ENCODE measurements at places on chromosomes 5 and 9. TPM values are rescaled to one million over a fixed set of nuclear protein-coding genes. Genes with fewer than 3 reads are reported as not detected.

Gene CAMK2A
- total RNA-seq: not detected

Gene QRFP
- not detected for total RNA-seq

Gene SLC22A5
- 7.1 TPM for total RNA-seq

Gene RNF208
- not detected for total RNA-seq

Gene SLC46A2
- total RNA-seq: not detected

Gene OMD
- not detected for total RNA-seq

Gene BARHL1
- not detected for total RNA-seq

Gene UBAC1
- total RNA-seq: 38.5 TPM

Gene SLC34A1
- total RNA-seq: not detected

DNA sequence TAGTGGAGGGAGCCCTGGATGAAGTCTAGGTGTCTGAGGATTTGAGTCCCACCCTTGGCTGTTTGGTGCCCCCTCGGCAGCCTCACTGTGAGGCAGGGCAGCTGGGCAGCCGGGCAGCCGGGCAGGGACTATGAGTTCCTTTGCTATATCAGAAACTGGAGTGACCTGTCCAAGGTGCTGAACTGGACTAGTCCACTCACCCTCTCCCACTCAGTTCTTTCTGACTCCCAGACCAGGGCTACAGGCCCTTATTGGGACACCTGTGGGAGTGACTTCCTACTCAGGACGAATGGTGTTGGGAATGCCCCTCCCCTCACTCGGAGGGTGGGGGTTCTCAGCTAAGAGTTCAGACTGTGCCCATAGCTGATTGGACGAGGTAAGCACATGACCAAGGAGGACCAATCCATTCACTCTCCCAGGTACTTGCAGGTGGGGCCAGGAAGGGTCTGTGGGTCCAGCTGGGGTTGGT lies 34.1 kb upstream of the RAPGEF1 start:
- peak; percentile 29 for DNase-seq

DNA sequence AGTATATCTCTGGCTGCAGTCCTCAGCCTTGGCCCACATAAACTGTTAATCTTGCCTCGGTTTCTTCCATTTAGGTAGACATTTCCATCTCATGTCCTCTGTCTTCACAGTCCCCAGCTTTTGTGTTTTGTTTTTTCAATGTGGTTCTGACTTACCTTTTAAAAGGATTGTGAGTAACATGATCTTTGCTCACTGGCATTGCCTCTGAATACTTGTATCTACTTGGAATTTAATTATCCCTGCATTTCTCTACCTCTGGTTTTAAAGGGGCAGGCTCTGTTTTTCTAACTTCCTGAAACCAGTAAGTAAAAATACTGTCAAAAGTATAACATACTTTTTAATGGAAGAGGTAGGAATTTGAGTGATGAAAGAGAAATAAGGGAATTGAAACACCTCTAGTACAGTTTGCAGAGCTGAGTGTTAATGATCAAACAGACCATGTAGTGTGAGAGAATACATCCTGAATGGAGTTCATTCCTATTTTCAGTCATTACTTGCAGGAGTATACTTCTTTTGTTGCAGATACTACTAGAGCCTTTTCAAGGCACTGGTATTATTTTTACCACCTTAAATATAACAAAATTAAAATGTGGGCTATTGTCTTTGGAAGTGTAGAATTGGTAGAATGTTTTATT lies 62.6 kb downstream of the MTREX start:
- no peak for DNase-seq

GRCh38 chr5:56302027-56302426 lies 68.9 kb upstream of the ANKRD55 start:
- DNase-seq: no peak

DNA sequence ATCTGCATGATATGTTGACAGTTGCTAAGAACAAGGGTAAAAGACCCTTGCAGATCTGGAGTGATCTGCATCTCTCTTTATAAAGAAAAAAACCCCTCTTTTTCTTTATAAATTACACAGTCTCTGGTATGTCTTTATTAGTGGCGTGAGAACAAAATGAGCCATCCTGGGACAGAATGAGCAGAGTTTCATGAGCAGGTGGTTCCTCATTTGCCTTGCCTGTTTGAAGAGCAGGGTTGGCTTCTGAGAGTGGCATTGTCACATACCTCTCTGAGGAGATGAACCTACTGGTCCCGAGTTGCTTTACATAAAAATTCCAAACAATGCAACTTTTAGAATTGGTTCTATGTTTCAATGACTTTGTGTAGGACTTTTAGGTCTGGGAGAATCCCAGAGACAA lies 94.3 kb downstream of the INSYN2B start:
- DNase-seq: no peak

DNA sequence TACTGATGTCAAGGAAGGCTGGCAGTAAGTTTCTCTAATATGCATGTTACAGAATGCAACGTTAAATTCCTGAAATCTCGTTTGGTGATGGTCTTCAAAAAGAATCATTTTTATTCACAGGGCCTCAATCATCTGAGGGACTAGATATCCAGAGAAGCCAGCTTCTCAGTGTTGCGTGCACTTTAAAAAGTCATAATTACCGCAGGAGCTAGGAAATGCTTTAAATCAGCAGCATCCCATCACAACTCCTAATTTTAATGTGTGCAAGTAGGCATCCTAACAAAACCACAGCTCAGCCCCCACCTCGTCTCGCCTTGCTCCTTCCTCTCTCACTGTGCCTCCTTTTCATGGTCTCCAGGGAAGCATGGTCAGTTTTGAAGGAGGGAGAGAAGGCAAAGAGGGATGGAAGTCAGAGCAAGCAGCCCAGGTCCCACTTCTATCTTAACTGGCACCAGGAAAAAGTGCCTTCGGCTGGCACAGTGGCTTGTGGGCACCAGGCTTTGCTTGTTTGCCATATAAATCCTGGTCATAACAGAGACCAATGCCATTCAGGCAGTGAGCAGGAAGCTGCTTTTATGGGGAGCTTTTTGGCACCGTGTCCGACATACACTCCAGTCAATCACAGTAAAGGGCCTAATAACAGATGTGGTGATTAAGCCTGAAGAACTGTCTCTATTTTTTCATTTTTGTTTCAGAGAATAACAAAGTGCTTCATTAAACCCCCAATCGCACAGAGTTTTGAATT lies 21.4 kb downstream of the MEGF10 start:
- no peak for DNase-seq

DNA sequence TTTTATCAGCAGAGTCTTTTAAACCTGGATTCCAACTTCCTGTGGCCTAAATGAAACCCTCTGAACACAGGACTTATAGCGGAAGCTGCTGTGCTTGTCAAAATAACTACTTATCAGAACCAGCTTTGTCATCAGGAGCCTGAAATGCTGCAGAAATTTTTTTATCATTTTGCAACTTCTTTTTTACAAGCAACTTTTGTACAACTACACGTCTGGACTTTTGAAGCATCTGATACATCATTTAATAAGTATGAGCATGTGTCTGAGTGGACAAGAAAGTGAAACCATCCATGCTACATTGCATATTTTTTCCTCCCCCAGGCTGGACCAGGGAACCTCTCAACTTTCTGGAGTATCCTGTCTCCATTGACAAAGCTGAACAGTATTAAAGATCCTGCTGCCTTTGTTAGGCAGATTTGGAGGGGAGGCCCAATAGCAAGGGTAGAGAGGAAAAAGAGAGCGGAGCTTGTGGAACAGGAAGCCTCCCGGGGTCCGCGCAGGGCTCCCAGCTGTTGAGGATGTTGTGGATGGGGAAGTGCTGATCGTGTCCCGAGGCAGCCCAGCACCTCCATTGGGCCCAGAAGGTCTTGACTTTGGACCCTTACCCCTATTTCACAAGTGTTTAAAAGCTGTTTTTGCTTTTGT lies 196.6 kb downstream of the MSX2 start:
- DNase-seq: no peak

GRCh38 chr9:93731963-93732362 lies 155.6 kb downstream of the PHF2 start:
- DNase-seq: no peak

DNA sequence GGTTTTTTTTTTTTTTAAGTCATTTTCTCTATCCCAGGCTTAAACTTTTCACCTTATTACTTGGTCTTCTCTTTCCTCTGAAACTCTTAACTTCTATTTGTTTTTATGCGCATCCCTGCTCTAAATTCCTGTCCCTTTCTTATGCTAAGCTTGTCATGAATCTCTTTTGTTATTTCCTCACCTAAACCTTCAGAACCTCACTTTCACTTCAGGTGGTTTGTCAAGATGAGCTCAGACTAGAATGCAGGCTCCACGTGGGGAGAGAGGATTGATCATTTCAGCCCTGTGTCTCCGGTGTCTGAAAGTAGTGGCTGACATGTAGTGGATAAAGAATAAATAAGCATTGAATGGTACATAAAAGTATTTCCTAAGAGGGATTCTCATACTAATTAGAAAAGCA lies 63.6 kb downstream of the ANXA1 start:
- DNase-seq: no peak

DNA sequence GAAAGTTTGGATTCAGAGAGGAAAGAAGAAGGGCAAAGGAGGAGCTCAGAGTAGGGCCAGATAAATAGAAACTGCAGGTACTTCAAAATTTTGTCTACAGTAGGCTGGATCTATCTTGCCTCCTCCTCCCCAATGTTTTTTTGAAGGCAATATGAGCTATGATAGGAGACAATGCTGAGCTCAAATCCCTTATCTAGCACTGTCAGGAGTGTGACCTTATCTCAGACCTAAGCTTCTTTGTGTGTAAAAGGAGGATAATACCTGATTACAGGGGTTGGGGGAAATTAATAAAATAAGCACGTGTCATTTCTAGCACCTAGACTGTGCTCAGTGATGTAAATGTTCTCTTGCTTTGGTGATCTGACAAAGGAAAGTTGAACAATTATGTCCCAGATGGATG lies 137.8 kb upstream of the CD180 start:
- DNase-seq: no peak

DNA sequence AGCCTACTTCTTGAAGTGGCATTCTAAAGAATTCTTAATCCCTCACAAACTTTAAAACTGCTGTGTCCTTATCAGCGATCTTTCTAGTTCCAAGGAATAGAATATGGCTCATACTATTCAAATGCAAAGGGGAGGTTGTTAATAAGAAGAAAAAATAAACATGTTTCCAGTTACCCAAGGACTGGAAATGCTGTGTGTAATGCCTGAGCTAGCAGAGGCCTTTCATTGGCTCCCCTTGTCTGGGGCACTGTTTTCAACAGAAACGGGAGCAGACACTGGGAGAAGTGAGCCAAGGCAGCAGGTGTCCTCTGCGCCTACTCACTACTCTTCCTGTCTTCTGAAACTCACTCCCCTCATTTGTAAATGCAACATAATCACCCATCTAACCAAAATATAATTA lies 253.0 kb downstream of the MARCHF11 start:
- DNase-seq: no peak

- DNase-seq: no peak
Observed at GRCh38 chr5:142590451-142591231, 95.2 kb downstream of the FGF1 start.

GRCh38 chr9:19057033-19057432 lies 7.8 kb downstream of the RRAGA start:
- no peak for DNase-seq

- no peak for DNase-seq
Observed at GRCh38 chr5:102867992-102868662, 113.0 kb downstream of the PAM start.

GRCh38 chr5:154473581-154474283 lies 4.3 kb downstream of the HAND1 start:
- DNase-seq: no peak

- no peak for DNase-seq
Observed at GRCh38 chr9:121652021-121652837, 795 bp downstream of the DAB2IP start.

DNA sequence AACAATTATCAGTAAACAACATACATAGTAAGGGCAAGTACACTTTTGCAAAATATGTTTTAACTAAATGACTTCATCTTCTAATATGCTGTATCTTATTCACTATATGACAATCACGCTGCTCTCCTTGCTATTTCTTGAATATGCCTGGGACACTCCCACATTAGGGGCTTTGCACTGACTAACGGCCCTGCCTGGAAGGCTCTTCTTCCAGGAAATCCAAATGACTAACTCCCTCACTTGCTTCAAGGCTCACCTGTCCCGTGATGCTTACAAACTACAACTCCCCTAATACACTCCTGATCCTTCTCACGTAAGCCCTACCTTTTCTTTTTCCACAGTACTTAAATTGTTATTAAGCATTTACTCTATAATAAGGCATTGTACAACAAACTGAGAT lies 10.6 kb downstream of the ERP44 start:
- peak; percentile 66 for DNase-seq
